Stimulated activated CD4-positive, alpha-beta T cell treated with anti-CD3 and anti-CD28 coated beads, Interleukin-15, amount 100 ng/mL, for 1 hour (primary cell): ENCODE measurements at places on chromosomes 2 and 18.

- no peak for DNase-seq
Measured at GRCh38 chr18:60686142-60686541, 313.6 kb upstream of the MC4R start.

DNA sequence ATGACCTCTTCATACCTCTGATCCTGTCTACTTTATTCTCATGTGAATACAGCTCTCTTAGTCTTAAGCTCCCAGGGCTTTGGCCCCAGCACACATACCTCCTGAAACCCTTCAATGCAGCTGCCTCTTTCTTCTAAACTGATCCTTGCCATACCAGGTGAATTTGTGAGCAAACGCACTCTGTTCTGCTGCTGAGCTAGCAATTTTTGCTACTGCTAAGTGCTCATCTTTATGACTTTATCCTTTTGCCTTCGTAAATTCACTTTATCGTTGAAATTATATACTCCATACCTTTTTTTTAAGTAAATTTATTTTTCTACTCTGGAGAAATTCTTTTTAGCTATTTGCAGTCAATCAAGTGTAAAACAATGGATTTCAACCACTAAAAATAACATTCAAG is 287.7 kb downstream of the CMPK2 start:
- DNase-seq, result no peak

- DNase-seq, result no peak
Measured at GRCh38 chr2:112141626-112142007, 3.4 kb downstream of the FBLN7 start.

GRCh38 chr2:196546151-196546919 is 93.2 kb upstream of the CCDC150 start:
- no peak for DNase-seq

GRCh38 chr2:142100139-142100873 is 30.5 kb downstream of the LRP1B start:
- no peak for DNase-seq

DNA sequence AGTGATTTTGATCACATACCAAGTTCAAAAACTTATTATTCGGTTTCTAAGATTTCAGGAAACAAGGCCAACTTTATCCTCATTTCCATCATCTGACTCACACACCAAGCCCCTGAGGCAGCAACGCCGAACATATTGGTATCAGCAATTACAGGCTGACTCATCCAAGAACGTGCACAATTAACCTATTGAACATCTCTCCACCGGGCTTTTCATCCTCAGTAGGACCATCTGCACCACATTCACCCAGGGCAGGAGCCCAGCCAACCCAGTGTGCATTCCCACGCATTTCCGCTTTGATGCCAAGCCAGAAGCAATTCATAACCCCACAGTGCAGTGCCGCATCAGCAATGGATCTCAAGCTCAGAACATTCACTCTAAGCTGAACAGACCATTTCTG is 52.9 kb downstream of the SCG2 start:
- DNase-seq, result no peak

- no peak for DNase-seq
Measured at GRCh38 chr2:241035142-241035817, 36.9 kb downstream of the SNED1 start.

DNA sequence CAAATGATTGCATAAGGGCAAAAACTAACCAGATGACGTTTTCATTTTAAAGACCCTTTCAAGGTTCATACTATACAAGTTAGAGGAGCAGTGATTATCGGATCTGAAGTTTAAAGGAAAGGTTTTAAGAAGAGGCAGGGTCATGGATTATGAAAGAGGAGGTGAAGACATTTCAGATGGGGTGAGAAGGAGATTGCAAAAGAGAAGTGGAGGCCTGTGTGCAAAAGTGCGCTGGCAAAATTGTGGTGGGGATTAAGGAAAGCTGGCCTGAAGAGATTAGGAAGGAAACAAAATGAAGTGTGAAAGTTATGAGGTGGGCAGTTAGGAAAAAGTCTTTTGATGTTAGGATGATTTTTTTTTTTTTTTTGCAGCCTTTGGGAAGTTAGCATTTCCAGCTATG is 935.7 kb upstream of the FAM98A start:
- DNase-seq, result no peak

DNA sequence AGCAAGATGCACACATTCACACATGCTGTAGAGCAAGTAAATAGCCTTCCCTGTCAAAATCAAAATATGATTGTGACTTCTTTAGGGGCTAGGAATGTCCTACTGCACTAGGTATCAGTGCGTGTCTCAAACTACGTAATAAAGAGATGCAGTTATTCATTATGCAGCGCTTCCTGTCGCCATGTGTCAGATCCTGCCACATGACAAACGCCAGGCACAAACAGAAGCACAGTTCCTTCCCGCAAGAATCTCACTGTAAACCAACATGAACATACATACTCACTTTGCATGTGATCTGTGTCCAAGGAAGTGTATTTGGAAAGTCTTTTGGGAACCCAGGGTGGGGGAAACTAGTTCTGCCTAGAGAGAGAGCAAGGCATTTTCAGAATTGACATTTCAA is 599.9 kb downstream of the RNF144A start:
- no peak for DNase-seq

DNA sequence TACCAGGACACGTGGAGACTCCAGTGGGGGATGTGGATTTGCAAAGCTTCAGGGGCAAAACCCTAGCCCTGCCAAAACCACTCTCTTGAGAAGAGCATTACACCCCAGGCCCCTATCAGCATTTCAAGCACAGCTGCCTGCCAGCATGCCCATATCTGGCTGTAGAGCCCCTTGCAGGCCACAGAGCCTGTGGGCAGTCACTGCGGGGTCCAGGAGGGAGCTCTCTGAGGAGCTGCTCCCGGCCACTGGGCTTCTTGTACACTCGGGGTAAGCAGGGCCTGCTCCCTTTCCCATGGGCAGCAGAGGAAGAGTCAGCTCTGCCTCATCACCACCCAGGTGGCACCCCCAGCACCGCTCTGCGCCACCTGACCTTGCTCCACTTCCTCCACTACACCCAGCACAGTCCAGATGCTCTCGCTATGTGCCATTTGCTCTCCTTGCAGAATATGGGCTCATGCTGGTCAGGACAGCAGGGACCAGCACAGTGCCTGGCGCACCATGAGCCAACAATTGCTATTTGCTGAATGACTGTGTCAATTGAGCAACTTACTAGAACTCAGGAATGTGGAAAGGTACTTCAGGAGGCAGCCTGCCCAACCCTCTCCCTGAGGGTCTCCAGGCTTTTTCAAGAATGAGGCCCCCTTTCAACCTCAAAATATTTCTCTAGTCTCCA is 7.4 kb downstream of the CHST10 start:
- no peak for DNase-seq

DNA sequence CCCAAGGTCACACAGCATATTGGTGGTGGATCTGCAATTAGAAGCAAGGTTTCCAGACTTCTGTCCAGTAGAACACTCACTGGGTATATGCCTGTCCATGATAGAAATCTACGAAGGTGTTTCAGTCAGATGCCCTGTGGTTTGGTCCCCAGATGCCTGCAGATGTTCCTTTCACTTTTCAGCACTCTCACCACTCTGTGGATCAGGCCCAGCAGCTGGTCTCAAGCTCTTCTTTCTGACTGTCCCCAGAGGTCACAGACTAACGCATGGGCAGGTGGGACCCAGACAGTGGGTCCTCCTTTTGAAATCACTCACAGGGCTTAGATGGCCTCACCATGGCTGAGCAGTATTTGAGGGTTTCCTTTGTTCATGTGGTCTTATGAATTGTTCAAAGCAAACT is 376.5 kb downstream of the ALK start:
- DNase-seq, result no peak

DNA sequence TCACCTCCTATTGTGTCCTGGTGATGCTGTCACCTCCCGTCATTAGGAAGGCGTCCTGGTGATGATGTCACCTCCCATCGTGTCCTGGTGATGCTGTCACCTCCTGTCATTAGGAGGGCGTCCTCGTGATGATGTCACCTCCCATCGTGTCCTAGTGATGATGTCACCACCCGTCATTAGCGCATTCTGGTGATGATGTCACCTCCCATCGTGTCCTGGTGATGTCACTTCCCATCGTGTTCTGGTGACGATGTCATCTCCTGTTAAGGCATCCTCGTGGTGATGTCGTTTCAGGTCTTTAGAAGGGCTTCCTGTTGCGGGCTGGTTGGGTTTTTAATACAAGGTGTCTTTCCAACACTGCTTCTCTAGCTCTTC is 40.7 kb downstream of the CTDP1 start:
- no peak for DNase-seq

DNA sequence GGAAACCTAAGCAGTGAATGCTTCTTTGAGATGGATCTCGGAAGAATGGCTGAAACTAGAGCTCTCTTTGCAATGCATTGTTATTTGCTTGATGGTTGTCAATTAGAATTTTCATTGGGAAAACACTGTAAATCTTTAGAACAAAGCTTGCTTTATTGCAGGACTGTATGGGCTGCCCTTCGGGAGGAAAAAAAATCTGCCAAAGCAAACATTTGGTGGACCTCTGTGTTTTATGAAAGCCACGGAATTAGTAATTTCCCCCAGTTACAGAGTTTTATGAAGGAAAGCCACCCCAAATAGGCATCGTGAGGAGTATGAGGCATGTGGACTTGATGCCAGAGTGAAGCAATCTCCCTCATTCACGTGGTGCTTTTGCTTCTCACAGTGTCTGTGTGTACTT is 33.5 kb downstream of the RHBDD1 start:
- no peak for DNase-seq

DNA sequence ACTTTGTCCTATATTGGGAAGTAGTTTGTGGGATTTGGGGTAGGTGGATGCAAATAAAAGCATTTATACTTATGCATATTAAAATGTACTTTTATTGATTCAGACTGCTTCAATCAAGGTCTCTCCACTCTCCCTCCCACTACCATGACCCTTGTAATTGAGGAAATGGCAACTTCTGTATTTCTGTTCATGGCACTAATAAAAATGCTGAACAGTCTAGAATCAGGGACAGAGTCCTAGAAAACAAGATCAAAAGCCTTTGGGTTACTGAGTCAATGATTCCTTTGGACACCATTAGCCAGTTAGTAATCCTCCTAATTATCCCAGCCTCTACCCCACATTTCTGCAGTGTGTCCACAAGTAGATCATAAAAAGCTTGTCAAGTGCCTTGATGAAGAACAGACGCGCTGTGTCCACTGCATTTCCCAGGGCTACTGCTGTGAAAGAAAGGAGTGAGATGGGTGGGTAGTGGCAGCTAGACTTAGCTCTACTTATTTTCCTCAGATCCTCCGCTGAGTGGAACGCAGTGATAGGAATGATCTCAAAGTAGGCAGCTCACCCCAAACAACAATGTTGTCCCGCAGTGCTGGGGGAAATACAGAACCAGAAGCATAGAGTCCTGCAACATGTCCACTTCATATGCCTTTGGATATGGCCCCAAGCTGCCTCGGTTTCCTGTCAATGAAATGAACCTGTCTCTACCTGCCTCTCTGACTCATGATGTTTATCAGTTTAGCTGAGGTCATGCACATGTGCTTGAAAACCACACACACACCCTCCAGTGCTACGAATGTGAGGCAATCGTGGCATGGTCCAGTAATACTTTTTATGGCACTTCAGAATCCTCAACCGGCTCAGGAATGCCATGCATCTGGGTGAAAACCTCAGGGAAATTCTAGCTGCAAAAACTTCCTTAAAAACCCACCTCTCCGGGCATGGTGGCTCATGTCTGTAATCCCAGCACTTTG is 115.5 kb downstream of the COL6A3 start:
- DNase-seq, result no peak

GRCh38 chr2:102632380-102633175 is 13.2 kb downstream of the SLC9A2 start:
- no peak for DNase-seq

DNA sequence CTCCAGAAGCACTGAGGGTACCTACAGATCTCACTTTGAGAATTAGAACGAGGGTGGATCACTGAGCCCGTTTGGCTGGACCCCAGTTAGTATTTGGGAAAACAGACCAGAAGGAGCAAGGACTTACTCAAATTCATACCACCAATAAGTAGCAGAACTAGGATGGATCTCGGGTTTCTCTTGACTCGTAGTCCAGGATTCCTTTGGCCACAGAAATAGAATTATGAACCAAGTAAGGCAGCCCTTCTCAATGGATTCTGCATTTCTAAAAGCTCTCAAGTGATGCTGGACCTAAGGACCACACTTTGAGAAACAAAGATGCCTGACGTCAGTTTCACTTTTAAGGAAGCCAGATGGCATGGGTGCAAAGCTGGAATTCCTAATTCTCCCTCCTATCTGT is 153.0 kb downstream of the KLHL29 start:
- DNase-seq, result no peak

DNA sequence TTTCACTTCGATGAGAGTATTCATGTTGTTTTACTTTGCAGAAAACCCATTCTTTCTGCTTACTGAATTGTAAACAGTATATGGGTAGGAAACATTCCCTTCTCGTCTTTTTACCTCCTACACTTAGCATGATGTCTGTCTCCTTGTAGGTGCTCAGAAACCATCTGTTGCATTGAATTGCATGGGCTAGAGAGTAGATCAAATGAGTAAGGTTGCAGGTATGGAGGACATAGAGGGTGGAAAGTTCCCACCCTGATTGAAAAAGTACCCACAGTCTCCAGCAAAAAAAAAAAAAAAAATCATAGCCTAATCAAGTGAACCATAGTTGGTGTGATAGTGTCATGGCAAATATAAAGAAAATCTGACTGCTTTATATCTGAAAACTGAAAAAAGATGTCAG is 1.7 kb downstream of the CYTIP start:
- no peak for DNase-seq

- DNase-seq, result no peak
Measured at GRCh38 chr2:106096299-106097037, 97.6 kb downstream of the UXS1 start.

- no peak for DNase-seq
Measured at GRCh38 chr18:42141439-42141838, 186.4 kb downstream of the PIK3C3 start.

GRCh38 chr2:161141033-161141432 is 19.2 kb upstream of the TANK start:
- no peak for DNase-seq

GRCh38 chr2:221715523-221716247 is 143.6 kb upstream of the EPHA4 start:
- DNase-seq, result no peak

DNA sequence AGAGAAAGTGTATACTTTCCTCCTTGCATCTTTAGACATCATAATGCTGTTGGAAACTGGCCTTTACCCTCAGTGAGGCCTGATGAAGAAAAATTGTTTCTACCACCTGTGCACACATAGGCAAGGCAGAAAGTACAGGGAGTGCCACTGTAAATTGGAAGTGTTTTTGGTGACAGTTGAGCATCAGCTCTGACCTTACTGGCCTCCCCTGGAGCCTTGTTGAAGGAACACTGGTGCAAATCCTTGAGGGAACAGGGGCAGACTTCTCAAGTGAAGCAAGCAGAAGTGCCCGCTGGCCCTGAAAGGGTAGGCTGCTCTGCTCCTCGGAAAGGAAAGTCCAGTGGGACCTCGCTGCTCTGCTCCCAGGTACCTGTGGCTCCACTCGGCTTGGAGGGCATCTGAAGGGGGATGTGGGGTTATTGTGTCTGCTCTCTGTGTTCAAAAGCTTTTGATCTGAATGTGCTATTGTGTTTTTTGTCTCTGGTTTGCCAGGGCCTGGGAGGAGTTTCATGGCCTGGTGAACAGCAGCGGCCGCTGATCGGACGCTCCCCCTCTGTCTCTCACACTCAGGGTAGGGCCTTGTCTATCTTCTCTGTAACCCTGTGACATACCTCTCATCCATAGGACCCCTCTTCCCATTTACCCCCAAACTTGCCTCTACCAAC is 23.4 kb downstream of the EIF4E2 start:
- DNase-seq, result no peak

GRCh38 chr2:101737478-101738255 is 40.2 kb downstream of the MAP4K4 start:
- no peak for DNase-seq

GRCh38 chr18:12776821-12777471 is 74.1 kb downstream of the PSMG2 start:
- no peak for DNase-seq

GRCh38 chr2:112093216-112093615 is 38.1 kb downstream of the TMEM87B start:
- no peak for DNase-seq
